ENCODE measurements at places on chromosomes 5 and 9.

DNA sequence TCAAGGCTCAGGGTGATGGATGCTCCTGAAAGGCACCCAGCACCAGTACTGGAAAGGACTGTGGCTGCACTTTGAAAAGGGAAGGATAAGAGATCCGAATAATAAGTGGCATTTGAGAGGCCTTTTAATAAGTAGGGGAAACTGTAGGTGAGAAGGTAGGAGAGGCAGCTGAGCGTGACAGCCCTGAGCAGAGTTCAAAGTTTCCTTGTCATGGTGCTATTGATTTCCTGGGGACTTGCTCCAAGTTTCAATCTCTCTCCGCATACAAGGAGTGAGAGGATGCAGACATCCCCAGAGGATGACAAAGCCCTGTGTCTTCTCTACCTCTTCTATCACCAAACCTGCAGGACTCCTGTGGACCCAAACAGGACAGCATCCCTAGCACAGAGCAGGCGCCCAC, 354.5 kb downstream of the SPOCK1 start:
- no peak for DNase-seq

- no peak for DNase-seq
Measured at GRCh38 chr9:124214116-124214515, 43.6 kb upstream of the NEK6 start.

- DNase-seq = no peak
Measured at GRCh38 chr9:129287619-129288305, 109.7 kb upstream of the IER5L start.

DNA sequence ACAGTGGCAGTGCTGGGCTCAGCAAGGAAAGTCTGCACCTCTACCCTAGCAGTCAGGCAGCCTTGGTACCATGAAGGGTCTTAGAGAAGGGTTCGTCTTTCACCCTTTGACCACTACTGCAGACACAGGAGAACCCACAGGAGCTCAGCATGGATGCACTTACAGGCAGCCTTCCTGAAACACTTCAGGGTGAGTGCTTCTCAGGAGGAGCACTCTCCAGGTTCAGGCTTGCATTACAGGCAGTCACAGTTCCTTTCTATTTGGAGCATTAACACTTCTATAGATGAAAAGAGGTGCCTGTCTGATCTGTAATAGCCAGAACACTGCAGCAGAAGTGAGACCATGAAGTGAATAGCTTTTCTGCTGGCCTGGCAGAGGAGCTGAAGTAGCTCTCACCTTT, 8.7 kb upstream of the CYLC2 start:
- DNase-seq = no peak

DNA sequence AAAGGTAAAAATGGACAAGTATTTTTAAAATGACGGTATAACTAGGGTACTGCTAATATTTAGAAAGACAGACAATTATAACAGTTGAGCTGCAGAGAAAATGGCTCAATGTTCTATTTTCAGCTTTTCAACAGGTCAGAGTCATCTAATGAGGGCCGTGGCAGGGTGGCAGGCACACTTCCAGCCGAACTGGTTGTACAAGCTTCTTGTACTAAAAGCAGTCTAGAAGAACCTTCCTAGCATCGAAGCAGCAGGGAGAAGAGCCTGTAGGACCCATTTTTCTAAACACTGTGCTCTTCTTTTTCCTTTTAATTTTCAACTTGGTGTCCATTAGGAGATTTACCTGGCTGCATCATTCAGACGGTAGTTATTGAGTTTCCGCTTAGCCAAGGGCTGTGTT, 85.6 kb downstream of the SLC28A3 start:
- no peak for DNase-seq

DNA sequence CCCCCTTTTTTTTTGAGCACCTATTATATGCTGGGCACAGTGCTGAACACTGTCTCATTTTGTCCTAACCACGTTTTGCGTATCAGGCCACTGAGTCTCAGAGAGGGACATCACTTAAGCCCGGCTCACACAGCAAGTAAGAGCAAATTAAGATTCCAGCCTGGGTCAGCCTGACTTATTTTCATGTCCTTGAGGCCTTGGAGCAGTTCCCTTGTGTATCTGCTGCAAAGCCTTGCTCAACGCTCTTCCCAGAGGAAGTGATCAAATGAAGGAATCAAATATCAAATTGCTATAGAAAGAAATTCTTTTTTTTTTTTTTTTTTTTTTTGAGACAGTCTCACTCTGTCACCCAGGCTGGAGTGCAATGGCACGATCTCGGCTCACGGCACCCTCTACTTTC, 30.7 kb downstream of the ERGIC1 start:
- no peak for DNase-seq

GRCh38 chr5:104184264-104184663, 621.7 kb upstream of the NUDT12 start:
- DNase-seq = no peak

- DNase-seq = peak; percentile 54
Measured at GRCh38 chr5:74648835-74649293, 8.3 kb upstream of the ENC1 start.

DNA sequence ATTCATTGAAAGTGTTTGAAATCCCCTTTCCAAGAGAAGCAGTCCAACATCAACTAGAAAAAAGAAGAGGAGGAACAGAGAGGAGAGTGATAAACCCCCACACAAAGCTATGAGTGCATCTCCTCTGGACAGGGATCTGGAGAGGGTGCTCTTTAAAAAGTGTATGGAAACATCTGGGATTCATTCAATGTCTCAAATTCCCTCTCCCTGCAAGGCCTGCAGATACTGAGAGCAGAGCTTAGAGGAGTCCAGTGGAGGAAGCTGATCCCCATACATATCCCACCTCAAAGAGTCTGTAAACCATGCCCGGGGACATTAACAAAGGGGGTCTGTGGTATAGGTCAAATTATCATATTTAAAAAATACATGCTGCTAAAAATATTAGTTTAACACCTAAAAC, 2.2 kb downstream of the SPOCK1 start:
- no peak for DNase-seq

GRCh38 chr9:92954886-92955285, 7.6 kb downstream of the FGD3 start:
- DNase-seq = no peak

- no peak for DNase-seq
Measured at GRCh38 chr5:143742951-143743350, 69.0 kb upstream of the HMHB1 start.

GRCh38 chr5:113663879-113664541, 150.5 kb downstream of the YTHDC2 start:
- peak; percentile 15 for DNase-seq

GRCh38 chr5:142475102-142475513, 150.3 kb upstream of the SPRY4 start:
- DNase-seq = no peak

DNA sequence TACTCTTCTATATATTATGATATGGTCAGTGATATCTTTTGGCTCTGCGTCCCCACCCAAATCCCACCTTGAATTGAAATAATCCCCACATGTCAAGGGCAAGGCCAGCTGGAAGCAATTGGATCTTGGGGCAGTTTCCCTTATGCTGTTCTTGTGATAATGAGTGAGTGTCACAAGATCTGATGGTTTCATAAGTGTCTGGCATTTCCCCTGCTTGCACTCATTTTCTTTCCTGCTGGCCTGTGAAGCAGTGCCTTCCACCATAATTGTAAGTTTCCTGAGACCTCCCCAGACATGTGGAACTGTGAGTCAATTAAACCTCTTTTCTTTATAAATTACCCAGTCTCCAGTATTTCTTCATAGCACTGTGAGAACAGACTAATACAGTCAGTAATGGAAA, 45.0 kb upstream of the TNC start:
- no peak for DNase-seq

Measured in foreskin keratinocyte (primary cell).